Pulmonary artery endothelial cell (primary cell): ENCODE measurements at places on chromosomes 6 and 20. TPM values are rescaled to one million over a fixed set of nuclear protein-coding genes. Genes with fewer than 3 reads are reported as not detected.

GRCh38 chr20:571754-572441, 28.3 kb upstream of the CSNK2A1 start:
- no peak for DNase-seq

ENPP5 gene
- not detected in 2 replicates for total RNA-seq

ADGB gene
- total RNA-seq = not detected in 2 replicates

DNA sequence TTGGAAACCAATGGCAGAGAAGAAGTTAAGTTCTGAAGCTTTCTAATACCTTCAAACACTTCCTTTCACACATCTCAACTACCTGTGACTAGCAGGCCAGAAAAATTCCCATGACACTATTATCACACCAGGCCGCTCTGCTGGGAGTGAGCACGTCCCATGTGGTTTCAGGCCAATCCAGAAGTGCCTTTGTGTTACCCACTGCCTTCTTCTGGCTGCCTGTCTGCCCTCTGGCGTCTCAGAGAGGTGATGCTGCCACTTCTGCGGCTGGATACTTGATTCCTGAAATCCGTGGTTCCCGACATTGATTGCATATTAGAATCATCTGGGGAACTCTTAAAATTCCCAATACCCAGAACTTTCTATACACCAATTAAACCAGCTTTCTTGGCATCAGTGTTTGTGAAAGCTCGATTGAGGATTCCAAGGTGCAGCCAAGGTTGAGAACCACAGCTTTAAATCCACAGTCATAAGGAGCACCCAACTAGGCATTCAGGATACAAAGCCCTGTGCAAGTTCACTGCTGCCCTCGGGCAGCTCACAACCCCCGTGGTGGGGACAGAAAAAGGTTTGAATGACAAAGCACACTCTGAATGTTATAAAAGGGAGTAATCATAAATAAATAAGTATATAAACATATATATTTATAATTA, 65.6 kb downstream of the STMND1 start:
- DNase-seq = peak; percentile 4

TNFRSF6B gene
- 37.0 and 118 TPM in 2 replicates for total RNA-seq

BPIFA1 gene
- not detected in 2 replicates for total RNA-seq

DNA sequence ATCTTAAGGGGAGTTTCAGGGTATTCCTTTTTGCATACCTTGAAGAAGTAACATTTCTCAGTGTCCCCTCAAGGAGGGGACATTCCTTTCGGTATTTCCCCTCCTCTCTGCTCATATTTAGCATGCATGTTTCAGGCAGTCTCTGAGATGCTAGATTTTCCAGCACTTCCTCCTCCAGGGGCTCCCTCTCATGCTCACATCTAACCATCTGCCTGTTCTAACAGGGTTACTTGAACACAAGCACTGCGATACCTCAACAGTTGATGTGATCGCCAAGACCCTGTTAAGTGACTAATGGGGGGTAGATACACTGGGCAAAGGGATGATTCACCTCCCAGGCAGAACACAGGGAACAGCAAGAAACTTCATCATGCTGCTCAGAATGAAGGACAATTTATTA, 12.9 kb upstream of the MCM3 start:
- DNase-seq = no peak

EGFL8 gene
- total RNA-seq = 1.2 and 1.3 TPM in 2 replicates

- DNase-seq = no peak
Measured at GRCh38 chr6:106383573-106383972, 23.1 kb downstream of the CRYBG1 start.

RAET1L gene
- total RNA-seq = not detected in 2 replicates

- no peak for DNase-seq
Measured at GRCh38 chr20:6857927-6858326, 90.4 kb downstream of the BMP2 start.

GRCh38 chr6:88268508-88268907, 102.4 kb upstream of the CNR1 start:
- no peak for DNase-seq

GRCh38 chr20:40323361-40323794, 365.7 kb downstream of the MAFB start:
- DNase-seq = no peak

NHSL1 gene
- total RNA-seq = 15.4 and 28.7 TPM in 2 replicates

- no peak for DNase-seq
Measured at GRCh38 chr6:56551409-56552120, 91.1 kb downstream of the DST start.

- DNase-seq = peak; percentile 63
Measured at GRCh38 chr20:44736170-44737021, 9.3 kb upstream of the KCNK15 start.

CNBD2 gene
- total RNA-seq = 2.8 and 3.8 TPM in 2 replicates

- DNase-seq = no peak
Measured at GRCh38 chr6:158619922-158620801, 24.4 kb downstream of the DYNLT1 start.

DNA sequence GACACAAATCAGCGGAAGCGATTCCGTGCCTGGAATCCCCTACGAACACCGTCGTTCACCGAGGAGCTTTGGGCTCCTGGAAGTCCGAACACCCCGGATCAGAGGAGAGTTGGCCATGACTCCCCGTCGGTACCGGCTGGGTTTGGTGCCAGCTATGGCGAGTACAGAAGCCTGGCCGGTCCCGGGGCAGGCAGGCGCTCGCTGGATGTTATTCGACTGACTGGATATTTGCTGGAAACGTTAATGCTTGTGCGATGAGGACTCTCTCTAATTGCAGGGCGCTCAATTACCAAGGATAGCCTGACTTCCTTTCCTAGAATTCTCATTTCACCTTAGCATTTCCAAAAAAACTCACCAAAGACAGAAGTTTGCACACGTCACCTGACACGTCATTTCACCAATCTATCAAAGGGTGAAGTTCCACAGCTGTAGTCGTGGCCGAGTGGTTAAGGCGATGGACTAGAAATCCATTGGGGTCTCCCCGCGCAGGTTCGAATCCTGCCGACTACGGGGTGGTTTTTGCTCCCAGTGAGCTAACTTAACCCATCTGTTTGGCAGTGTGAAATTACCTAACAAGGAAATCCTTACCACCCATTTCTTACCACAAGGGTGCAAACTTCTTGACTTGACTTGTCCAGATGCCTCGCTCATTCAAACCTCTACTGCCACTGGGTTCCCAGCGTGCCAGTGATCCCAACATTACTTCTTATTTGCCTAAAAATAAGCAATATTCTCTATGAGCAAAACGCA, 22.7 kb upstream of the ZNF184 start:
- no peak for DNase-seq

DNA sequence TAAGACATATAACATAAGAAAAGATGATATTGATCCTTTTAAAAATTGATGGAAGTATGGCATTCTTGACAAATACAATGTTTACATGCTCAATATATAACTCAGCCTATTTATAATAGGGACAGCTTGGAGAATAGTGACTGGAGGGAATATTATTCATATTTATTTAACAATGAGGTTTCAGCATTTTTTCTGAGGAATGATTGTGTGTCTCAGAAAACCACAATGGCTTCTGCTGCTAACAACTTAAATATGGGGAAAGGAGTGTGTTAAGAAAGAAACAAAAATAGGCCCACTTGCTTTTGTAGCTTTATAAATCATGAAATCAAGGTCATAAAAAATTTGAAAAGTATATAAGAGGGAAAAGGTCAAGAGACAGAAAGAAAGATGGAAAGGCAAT, 163.2 kb upstream of the TBX18 start:
- DNase-seq = no peak

- DNase-seq = no peak
Measured at GRCh38 chr6:45388328-45388727, 10.6 kb upstream of the SUPT3H start.

- DNase-seq = no peak
Measured at GRCh38 chr6:42017021-42017643, 33.2 kb upstream of the TAF8 start.

DNA sequence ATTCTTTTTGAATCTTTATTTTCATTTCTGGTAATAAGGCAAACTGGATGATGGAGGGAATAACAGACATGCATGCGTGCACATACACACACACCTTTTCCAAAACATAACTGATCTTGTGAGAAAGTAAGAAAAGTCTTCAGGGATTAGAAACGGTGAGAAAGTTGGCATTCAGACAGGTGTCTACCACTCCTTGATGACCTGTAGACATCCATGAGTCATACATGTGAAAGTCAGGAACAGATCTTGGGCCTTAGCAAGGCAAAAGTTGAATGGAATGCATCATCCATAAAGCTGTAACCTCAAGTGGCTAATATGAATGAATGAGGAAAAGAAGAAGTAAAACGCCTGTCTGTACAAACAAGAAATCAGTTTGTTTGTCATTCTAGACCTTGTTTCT, 97.3 kb downstream of the GRIK2 start:
- no peak for DNase-seq

- DNase-seq = no peak
Measured at GRCh38 chr20:17061715-17062114, 165.1 kb upstream of the PCSK2 start.

SLC2A10 gene
- total RNA-seq = 6.5 and 8.1 TPM in 2 replicates

DNA sequence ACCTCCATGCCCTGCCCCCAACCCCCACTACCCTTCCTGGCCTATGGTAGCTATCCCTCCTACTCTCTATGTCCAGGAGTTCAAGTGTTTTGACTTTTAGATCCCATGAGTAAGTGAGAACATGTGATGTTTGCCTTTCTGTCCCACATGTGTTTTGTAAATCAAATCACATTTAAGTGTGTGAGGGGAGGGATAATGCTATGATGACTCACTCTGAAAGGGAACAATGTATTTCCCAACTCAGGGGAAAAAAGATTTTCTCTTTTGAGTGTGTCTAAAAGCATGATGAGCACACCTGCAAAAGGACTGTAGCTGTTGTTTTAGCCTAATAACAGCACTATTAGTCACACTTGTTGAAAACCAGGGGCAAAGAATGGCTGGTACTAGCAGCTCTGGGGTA, 193.7 kb downstream of the GJA10 start:
- DNase-seq = no peak
